ENCODE measurements at places on chromosomes 11 and 22.

DNA sequence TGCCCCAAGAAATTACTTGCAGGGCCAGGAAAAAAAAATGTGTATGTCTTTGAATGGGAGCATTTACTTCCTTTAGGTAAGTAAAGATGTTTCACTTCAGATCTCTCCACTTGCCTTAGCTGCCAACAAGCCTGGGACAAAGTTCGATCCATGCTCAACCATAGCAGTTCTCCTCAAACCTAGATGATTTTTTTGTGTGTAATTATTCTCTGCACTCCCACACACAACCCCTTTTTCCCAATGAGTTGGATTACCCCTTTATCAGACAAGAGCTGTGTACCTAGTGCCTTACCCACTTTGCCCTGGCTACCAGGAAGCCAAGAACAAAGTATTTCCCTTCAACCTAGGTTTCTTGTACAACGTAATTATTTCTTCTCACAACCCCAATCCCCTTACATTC, 35.6 kb downstream of the TPBGL start:
- DNase-seq: peak; percentile 24

DNA sequence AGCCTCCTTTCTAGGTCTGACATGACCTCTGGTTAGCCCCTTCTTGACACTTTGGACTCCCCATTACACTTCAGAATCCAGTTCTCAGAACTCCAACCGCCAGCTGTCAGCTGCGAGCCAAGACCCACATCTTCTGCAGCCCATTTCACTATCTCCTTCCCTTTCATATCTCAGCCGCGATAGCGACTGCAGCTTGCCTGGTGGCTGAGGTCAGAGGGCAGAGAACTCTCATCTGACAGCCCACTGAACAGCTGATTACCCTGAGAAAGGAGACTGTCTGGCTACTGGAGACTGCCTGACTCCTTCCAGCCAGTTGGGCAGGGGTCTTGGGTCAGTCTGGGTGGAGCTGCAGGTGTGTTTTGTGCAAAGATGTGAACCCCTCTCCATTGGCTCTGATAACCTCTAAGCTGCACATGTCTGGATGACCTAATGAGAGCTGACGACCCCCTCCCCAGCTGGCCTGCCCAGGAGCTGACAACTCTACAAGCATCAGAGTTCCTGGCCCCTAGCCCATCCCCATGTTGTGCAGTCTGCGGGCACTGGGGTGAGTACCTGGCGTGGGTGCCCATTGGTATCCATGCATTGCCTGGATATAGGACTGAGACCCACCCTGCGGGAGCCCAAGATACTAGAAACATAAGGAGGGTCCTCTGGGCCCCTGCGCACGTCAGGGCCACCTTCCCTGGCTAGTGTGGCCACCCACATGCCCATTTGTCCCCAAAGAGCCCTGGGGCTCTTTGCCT, 1.1 kb downstream of the CHRM1 start:
- DNase-seq: no peak

GRCh38 chr11:92329646-92330045, 105.0 kb downstream of the FAT3 start:
- no peak for DNase-seq

- no peak for DNase-seq
Observed at GRCh38 chr11:2745511-2745910, 45.7 kb upstream of the KCNQ1OT1 start.

DNA sequence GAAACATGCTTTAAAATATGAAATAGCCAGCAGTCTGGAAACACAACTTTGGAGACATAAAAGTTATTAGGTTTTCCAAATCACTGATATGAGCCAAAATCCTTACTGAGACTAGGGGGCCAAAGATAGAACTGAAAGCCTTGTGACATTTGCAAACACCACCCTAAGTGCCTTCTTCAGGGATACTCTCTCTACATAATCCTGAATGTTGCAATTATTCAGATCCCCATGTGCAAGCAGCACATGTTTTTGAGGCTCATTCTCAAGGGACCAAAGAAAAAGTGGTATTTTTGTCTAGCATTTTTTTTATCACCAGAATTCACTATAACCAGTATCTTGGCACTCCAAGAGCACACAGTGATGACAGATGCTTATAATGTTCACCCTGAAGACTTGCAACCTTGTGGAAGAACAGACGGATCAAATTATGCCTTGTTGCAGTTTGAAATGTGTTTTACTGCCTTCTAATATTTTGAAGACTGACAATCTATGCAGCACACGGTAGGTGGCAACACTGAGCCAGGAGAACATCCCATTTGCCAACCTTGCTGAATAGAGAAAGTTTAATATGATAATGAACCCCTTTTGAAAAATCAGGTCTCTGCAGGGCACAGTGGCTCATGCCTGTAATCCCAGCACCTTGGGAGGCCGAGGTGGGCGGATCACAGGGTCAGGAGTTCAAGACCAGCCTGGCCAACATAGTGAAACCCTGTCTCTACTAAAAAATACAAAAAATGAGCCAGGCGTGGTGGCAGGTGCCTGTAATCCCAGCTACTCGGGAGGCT, 78.5 kb downstream of the PLEKHA7 start:
- DNase-seq: peak; percentile 10

DNA sequence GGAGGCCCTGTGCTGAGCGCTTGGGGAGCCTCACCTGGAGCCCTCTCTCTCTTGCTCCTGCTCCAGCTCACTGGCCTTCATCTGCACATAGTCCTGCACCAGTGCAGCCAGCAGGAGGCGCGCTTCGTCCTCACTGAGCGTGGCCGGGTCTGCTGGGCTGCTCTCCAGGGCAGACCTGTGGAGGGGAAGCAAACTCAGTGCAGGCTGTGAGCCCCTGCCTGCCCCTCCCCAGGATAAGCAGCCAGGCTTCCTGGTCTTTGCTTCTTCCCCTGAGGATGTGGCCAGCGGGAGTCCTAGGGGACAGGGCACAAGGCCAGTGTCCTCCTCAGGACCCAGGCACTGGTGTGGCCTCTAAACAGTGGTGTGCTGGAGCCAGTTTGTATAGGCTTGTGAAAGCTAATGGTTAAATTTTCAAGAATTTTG, 2.2 kb downstream of the CALCA start:
- peak; percentile 3 for DNase-seq

GRCh38 chr11:46639197-46639839, 22.0 kb downstream of the ATG13 start:
- peak; percentile 0 for DNase-seq

Data from NCI-H345 (cell line).